ENCODE measurements at places on chromosomes 1 and 21. TPM values are rescaled to one million over a fixed set of nuclear protein-coding genes. Genes with fewer than 3 reads are reported as not detected.

The FHL3 gene
- 18.7 TPM for polyA plus RNA-seq

- no peak for DNase-seq
These were observed 4.8 kb downstream of the AMPD2 start for GRCh38 chr1:109624201-109625010.

- peak; percentile 26 for DNase-seq
These were observed 6.4 kb downstream of the TGFB2 start for GRCh38 chr1:218351391-218352074.

- DNase-seq: no peak
These were observed 1.2 kb downstream of the ELK4 start for GRCh38 chr1:205630651-205631009.

GRCh38 chr1:33715195-33715811 lies 148.6 kb upstream of the HMGB4 start:
- no peak for DNase-seq

The KIF21B gene
- polyA plus RNA-seq: 7.3 TPM

All from thymus (tissue), 14 donors.